ENCODE measurements at places on chromosomes 16 and 17. TPM values are rescaled to one million over a fixed set of nuclear protein-coding genes. Genes with fewer than 3 reads are reported as not detected.
A peak's percentile ranks its signal among the peaks of the same experiment; 100 is the strongest.

GRCh38 chr17:38352245-38353085 lies 821 bp downstream of the SOCS7 start:
- no peak for DNase-seq

DNA sequence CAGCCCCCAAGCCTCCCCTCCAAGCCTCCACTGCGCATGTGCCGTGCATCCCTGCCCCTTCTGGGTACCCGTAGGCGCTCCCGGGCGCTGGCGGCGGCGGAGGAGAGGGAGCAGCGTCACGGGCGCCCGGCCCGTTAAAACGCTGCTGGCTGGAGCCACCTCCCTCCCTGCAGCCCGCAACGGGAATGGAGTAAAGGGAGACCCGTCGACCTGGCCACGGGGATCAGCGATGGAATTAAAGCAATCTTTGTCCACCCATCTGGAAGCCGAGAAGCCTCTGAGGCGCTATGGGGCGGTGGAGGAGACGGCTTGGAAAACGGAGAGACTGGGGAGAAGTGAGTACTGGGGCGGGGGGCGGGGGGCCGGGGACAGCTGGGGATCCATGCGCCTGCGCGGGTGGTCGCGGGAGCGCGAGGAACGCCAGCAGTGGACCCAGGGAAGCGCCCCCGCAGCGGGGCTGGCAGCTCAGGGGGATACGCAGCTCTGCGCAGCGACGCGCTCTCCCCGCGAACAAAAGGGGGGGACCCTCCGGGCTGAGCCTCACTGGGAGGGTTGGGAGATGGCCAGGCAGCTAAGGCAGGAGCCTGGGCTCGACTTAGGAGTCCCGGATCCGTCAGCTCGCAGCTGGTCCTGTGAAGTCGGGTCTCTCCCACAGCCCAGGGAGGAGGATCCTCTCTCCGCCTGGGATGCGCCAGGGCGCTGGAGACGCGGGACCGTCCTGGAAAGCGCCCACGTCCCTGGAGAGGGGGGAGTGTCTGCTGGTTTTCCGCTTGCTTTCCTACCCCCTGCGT lies at the start of gene BMERB1:
Gene BMERB1, plus strand, starts transcription at position 164 of the 791 bp plus-strand sequence. Its CDS starts 66 bp downstream, at position 230.
- peak; percentile 48 for DNase-seq

DNA sequence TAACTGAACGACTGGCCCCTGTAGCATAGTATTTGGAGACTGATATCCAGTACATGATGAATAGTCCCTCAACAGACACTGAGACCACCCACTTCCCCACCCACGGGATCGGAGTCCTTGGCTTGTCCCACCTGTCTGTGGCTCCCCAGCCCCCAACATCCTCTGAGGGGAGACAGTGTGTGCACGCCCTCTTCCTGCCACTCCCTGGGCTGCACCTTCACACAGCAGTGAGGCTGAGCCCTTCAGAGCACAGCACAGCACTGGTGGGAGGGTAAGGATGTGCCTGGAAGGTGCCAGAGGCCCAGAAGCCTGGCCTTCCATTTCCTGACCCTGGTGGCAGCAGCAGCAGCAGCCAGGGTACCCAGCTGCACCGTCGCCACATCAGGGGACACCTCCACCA lies 11.0 kb downstream of the DNASE1 start:
- no peak for DNase-seq

GRCh38 chr17:14205992-14206461 lies 30.6 kb downstream of the CDRT15 start:
- no peak for DNase-seq

DNA sequence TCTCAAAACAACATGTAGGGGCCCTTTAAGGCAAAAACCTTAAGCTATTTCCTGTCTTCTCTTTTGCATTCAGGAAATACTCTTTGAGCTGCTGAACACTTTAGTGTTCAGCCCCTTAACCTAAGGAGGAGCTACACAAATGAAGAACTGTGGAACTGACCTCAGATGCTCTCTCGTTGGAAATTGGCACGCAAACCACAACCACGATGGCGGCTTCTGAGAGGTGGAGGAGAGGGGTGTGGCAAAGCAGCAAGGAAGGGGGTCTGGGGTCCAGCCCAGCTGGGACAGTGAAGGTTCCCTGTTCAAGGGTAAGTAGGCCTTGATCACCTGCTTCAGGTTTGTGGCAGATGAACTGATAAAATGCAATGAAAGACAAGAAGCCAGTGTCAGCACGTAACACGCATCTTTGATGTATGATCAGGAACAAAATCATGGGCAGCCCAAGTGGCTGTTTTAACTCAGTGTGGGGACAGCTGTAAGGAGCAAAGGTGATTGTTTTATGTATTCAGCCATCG lies 291.6 kb upstream of the TNRC6C start:
- no peak for DNase-seq

DNA sequence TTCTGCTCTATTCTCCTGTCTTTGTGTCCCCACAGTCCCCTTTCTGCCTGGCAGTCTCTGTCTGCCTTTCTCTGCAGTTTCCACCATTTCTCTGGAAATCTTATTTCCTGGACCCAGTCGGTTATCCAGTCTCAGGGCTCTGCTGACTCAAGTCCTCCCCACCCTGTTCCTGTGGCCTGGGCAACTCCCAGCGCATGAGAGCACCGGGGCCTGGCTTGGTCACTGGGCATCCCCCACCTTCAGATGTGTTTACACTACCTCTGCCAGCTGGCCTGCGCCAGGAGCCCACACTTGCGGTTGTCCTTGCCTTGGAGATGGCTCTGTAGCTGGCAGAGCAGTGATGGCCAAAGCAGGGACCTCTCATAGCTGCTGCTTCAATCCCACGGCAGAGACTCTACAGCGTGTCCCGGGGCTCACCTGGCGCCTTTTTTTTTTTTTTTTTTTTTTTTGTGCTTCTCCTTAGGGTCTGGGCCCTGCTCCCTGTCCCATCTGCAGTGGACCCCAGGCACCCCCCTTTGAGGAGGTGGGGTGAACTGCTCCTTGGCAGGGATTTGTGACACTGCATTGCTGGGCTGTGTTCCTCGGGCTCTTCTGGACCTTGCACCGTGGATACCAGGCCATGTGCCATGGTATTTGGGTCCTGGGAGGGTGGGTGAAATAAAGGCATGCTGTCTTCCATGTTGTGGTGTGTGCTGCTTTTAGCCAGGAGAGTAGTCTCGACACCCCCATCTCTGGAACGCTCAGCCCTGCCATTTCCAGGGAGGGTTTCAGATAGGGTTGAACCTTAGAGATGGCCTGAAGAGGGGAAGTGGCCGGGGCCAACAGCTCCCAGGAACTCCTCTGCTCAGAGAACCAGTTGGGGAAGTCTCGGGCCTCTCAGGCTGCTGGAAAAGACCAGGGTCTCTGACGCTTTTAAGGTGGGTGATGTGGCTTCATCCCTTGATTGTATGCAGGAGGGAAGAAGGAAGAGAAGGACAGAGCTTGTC lies 17.5 kb downstream of the GUCY2D start:
- DNase-seq, result no peak

- no peak for DNase-seq
Measured at GRCh38 chr16:19854543-19854876, 30.1 kb downstream of the GPRC5B start.

- no peak for DNase-seq
Measured at GRCh38 chr17:3692346-3692745, 3.6 kb downstream of the P2RX5 start.

GRCh38 chr16:11581678-11582077 lies 5.0 kb downstream of the LITAF start:
- DNase-seq, result no peak

GRCh38 chr16:86022381-86022960 lies 123.5 kb downstream of the IRF8 start:
- DNase-seq, result no peak

GRCh38 chr16:29664091-29664921 lies 1.3 kb downstream of the SPN start:
- DNase-seq, result no peak

DNA sequence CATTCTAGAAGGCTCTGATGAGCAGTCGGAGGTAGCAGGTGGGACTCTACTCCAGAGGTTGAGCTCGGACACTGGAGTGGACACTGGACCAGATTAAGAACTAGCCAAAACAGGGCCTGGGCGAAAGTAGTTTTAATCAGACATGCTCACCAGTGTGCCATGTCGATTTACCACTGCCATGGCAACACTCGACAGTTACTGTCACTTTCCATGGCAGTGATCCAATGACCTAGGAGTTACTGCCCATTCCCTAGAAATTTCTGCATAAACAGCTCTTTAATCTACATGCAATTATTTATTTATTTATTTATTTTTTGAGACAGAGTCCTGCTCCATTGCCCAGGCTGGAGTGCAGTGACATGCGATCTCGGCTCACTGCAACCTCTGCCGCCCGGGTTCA lies 7.2 kb upstream of the METTL9 start:
- DNase-seq, result no peak

DNA sequence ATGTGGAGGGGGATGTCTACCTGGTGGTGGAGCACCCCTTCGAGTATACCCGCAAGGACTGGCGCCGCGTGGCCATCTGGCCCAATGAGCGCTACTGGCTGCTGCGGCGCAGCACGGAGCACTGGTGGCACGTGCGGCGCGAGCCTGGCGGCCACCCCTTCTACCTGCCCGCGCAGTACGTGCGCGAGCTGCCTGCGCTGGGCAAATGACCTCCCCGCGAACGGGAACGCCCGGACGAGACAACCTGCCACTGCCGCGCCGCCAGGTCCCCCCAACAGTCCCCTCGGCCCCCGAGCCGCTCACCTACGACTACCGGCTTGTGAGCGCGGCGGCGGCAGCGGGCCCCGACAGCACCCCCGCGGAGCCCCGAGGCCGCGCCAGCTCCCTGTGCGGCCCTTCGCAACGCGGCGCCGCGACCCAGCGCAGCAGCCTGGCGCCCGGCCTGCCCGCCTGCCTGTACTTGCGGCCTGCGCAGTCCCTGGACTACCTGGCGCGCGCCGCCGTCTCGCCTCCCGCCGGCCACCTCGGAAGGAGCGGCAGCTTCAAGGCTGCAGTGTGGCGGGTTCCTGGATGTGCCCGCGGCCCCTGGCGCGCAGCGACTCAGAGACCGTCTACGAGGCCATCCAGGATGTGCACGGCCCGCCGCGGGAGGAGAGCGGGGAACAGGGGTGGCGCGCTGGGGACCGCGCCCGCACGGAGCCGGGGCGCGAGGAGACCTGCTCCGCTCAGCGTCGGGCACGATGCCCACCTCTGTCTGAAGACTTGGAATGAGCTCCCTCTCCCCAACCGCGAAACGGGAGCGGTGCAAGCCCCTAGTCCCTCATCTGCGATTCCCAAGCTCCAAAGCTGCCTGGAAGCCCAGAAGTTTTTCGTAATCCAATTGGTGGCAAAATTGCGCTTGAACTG lies 48.7 kb upstream of the AMZ2 start:
- no peak for DNase-seq

GRCh38 chr16:2716948-2717347 lies 3.1 kb downstream of the PRSS27 start:
- no peak for DNase-seq

DNA sequence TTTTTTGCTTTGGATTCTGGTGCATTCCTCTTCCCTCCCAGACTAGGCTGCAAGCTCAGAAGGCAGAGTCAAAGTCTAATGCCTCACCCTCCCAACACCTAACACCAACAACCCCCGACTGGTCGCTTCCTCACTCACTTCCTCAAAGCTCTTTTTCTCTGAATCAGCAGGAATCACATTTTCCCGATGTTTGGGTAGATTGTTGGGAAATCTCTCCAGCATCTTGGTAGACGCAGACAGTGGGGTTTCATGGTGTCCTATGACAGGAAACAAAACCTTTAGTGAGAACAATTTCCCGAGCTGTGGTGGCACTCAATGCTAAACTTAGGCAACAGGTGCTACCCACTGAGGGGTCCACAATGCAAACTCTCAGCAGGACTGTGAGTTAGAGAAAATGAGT lies 39.9 kb upstream of the ICAM2 start:
- DNase-seq, result no peak

- no peak for DNase-seq
Measured at GRCh38 chr16:82999711-83000110, 372.9 kb downstream of the CDH13 start.

DNA sequence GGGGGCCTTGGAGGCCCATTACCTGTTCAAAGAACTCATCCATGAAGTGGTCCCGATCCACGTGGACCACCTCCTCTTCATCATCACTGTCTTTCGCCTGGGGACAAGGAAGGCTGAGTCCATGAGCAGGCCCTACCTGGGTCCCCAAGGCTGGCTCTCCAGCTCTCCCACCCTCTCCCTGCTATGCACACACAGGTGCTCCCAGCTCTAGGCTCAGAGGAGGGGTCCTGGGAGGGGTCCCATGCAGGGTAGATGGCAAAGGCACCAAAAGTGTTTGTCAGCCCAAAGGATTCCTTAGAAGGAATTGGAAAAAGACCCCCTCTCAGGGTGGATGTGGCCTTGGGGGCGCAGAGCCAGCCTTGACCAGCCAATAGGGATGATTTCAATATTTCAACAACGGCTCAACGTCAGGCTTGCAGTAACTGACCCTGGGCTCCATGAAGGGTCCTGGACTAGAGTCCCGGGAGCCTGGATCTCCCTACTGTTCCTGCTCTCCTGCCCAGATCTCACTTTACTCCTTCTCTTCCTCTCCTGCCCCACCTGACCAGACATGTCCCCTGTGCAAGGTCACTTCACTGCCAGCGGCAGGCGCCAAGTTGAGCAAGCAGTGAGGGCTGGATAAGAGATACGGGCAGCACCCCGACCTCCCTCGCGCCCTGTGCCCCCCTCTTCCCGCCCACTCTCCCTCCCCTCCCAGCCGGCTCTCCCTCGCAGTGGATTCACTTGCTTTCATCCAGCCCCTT lies 8.8 kb downstream of the STX1B start:
- no peak for DNase-seq

The MPV17L gene
- polyA plus RNA-seq, result 8.7 TPM

The CD79B gene
- polyA plus RNA-seq, result 4.4 TPM

The CD7 gene
- polyA plus RNA-seq, result 0.28 TPM

The CA5A gene
- polyA plus RNA-seq, result 0.04 TPM

The PRSS21 gene
- polyA plus RNA-seq, result not detected

The MYH11 gene
- 13.5 TPM for polyA plus RNA-seq

The TMEM238L gene
- 0.97 TPM for polyA plus RNA-seq

Measured in right renal cortex interstitium (tissue), 3 donors.